Colonic mucosa (tissue), 4 donors: ENCODE measurements at places on chromosomes 12 and 14. TPM values are rescaled to one million over a fixed set of nuclear protein-coding genes. Genes with fewer than 3 reads are reported as not detected.

- no peak for DNase-seq
These were observed 1.6 kb upstream of the TAPBPL start for GRCh38 chr12:6450091-6450868.

RNASE8 gene
- not detected for total RNA-seq

ZDHHC22 gene
- total RNA-seq: 0.42 TPM

GRCh38 chr12:95173392-95174251 is 43.6 kb downstream of the FGD6 start:
- peak; percentile 74 for DNase-seq

DNA sequence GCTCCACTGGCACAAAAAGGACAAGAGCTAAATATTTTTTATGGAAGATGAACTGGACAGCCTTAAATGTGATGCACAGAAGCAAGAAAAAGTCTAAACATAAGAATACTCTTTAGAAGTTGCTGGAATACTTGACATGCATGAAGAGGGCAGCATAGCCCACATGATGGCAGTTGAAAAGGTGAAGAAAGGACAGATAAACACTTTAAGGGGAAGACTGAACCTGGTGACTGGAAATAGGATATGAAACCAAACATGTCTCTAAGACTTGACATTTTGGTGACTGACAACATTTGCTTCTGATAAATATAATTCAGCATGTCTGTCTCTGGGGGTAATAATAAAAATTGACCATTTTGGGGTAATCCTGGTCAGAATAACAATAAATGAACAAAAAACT is 273.1 kb downstream of the CCDC91 start:
- DNase-seq: no peak

DNA sequence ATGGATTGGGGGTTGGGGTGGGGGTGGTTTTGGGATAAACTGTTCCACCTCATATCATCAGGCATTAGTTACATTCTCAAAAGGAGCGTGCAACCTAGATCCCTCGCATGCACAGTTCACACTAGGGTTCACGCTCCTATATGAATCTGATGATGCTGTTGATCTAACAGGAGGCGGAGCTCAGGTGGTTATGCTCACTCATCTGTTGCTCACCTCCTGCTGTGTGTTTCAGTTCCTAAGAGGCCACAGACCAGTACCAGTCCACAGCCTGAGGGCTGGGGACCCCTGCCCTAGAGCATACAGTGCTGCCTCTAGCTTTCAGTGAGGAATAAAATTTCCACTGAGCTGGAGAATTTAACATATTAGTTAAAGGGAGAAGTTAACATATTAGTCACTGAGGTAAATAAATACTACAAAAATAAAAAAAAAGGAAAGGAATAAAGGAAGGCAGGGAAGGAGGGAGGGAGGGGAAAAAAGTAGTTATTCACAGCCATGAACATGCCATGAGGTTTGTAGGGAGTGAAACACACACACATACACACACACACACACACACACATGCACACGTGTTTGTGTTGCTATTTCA is 612.7 kb upstream of the TBX3 start:
- DNase-seq: no peak

DNA sequence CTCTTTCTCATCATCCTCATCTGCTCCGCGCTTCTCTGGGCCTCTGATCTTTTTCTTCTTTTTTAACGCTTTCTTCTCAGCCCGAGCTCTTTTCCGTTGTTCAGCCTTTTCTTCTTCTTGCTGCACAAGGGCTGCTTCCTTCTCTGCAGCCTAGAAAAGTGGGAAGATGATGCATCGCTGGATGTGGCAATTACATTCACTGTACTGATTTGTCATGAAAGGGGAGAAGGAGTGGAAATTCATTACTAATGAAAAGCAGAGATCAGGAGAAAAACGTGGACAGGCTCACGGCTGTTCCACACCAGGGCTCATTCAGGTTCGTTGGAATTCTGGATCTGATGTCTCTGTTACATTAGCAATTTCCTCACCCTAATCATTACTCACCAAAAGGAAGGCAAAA is 15.1 kb downstream of the FICD start:
- DNase-seq: no peak

ERC1 gene
- total RNA-seq: 41.9 TPM

PRKD1 gene
- 2.8 TPM for total RNA-seq

- DNase-seq: peak; percentile 86
These were observed 1.5 kb downstream of the VPS37B start for GRCh38 chr12:122894193-122895121.
